ENCODE measurements at places on chromosomes 11 and 22. TPM values are rescaled to one million over a fixed set of nuclear protein-coding genes. Genes with fewer than 3 reads are reported as not detected.

MUC15 gene
- total RNA-seq = 3.7 TPM

PRR5L gene
- 31.0 TPM for total RNA-seq

BRSK2 gene
- 50.6 TPM for total RNA-seq

NAV2 gene
- total RNA-seq = 23.4 TPM

HBG1 gene
- total RNA-seq = 6.3 TPM

TIMP3 gene
- total RNA-seq = 237 TPM

C11orf87 gene
- total RNA-seq = 6.3 TPM

NDUFA6 gene
- 62.5 TPM for total RNA-seq

ACCS gene
- 28.9 TPM for total RNA-seq

SLC22A6 gene
- 0.88 TPM for total RNA-seq

SYT12 gene
- total RNA-seq = 0.27 TPM

LDHAL6A gene
- total RNA-seq = not detected

TUB gene
- 80.9 TPM for total RNA-seq

UBTFL1 gene
- not detected for total RNA-seq
